Activated CD4-positive, alpha-beta T cell treated with anti-CD3 and anti-CD28 coated beads for 36 hours (primary cell): ENCODE measurements at places on chromosomes 12 and 14. TPM values are rescaled to one million over a fixed set of nuclear protein-coding genes. Genes with fewer than 3 reads are reported as not detected.

GUCY2C gene
- not detected for total RNA-seq

GALNT8 gene
- 0.73 TPM for total RNA-seq

IL23A gene
- total RNA-seq, result 18.5 TPM

ACYP1 gene
- total RNA-seq, result 40.2 TPM

SSPN gene
- not detected for total RNA-seq

DNA sequence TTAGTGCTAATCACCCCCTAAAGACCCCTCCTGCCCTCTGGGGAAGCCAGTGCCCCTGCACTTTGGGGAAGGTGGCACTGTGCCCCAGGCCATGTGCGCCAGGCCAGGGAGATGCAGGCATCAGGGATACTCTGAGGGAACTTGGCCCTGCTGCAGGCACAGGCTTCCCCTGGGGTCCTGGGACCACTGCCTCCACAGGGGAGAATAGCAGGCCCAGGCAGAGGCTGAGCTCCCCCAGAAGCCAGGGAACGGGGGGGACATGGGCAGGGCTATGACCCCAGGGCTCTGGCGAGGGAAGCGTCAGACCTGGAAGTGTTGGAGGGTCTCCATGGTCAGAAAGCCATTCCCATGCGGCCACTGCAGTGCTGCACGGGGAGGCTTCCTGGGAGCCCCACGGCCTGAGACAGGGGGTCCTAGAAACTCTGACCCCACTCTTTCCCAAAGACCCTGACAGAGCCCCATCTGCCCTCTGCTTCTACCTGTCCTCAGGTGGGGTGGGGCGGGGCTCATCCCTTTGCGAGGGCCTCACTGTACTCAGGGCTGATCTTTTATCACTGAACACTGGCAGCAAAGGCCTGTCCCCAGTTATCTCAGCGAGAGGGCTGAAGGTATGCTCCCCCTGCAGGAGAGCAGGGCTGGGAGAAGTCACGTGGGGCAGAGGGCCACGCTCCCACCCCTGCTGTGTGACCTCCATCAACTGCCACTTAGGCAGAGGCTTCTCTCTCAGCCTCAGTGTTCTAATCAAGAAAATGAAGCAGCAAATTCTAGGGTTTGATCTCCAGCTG, 160.0 kb downstream of the CALM1 start:
- no peak for DNase-seq

GRCh38 chr12:14216405-14217294, 148.8 kb upstream of the ATF7IP start:
- no peak for DNase-seq

DNA sequence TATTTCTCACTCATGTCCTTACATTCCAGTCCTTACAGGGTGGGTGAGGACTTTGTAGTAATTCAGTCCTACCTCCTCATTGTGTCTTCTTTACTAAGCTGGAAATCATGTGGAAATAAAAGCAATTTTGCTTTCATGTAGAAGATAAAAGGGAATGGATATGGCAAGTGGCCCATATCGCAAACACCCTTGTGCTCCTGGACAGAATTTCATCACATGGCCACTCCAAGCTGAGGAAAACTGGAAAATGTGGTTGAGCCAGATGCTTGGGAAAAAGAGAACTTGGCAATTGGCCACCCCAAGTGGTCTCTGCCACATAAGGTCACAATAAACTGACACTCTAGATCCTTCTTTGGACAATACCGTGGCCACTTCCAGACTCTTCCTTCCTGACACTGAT, 64.2 kb upstream of the IFNG-AS1 start:
- no peak for DNase-seq

DNA sequence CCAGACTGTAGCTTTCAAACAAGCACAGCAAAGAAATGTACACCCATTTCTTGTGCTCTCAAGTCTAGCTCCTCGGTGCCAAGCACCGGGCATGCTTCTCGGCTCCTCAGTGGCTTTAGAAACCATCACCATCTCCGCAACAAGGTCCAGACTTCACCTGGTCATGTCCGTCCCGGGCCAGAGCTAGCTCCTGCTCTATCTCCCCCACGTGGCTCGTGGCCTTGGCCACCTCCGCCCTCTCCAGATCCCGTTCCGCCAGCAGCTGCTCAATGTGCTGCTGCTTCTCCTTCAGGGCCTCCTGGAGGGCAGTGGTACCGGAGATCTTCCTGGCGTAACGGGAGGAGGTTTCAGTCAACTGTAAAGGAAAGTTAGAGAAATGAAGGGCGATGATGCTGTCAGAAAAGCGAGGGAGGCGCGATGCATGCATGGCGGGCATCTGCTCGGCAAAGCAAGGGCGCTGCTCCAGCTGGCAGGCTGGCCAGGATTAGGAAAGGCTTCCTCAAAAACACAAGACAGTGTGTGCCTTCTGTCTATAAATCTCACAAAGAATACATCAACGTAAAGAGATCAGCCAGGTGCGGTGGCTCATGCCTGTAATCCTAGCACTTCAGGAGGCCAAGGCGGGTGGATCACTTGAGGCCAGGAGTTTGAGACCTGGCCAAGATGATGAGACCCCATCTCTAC, 67.4 kb downstream of the CLIP1 start:
- no peak for DNase-seq

DNA sequence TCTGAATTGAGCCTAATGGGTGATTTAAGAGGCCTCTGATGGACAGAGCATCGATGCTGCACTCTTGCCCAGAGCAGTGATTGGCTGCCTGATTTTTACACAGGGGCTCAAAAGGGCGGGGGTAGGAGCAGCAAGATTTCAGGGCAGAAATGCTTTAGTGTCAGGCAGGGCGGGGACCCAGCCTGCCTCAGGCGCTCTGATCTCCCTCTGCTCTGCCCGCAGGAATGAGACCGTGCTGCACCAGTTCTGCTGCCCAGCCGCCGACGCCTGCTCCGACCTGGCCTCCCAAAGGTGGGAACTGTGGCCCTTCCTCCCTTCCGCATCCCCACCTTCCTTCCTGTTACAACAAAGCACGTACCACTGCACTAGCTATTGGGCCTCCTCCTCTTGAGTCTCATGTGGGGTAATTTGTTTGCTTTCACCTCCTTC, 32.4 kb downstream of the IQSEC3 start:
- no peak for DNase-seq

- DNase-seq, result no peak
Measured at GRCh38 chr14:64266239-64266638, 27.9 kb downstream of the ESR2 start.

- peak; percentile 54 for DNase-seq
Measured at GRCh38 chr14:68789821-68790643, 2.8 kb downstream of the ZFP36L1 start.

- DNase-seq, result no peak
Measured at GRCh38 chr14:58687232-58687795, 49.6 kb downstream of the DACT1 start.

DNA sequence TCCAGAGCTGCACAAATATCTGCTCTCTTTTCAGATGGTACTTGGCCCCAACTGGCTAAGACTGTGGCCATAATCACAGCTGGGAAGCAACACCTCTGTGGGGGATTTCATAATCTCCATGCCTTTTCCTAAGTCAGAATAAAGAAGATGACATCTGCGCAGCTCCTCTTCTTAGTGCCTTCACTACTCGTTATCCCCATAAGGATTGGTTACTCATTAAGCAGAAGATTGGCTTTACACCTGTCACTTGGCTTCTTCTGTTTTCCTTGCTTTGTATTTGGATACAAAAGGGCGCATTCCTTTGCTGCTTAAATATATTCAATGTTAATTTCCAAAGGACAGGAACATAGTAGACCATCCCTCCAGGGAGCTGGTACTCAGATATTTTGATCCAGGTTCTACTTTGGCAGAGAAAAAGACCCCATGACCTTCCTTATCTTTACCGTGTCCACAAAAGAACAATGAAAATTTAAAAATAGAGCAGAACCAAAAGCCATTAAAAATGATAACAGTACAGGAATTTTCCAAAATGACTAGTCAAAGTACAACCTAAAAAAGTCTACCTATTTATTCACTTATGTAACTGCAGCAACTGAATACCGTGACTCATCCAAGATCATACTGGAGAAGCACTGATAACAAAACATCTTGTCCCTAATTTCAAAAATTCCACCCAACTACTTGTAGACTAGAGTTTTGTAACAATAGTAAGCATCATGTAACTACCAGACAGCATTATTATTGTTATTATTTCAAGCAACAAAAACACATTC, 352.3 kb upstream of the TMPO start:
- DNase-seq, result no peak
